ENCODE measurements at places on chromosomes 4 and X. TPM values are rescaled to one million over a fixed set of nuclear protein-coding genes. Genes with fewer than 3 reads are reported as not detected.

- DNase-seq = no peak
Observed at GRCh38 chr4:39319676-39320075, 46.5 kb downstream of the RFC1 start.

DNA sequence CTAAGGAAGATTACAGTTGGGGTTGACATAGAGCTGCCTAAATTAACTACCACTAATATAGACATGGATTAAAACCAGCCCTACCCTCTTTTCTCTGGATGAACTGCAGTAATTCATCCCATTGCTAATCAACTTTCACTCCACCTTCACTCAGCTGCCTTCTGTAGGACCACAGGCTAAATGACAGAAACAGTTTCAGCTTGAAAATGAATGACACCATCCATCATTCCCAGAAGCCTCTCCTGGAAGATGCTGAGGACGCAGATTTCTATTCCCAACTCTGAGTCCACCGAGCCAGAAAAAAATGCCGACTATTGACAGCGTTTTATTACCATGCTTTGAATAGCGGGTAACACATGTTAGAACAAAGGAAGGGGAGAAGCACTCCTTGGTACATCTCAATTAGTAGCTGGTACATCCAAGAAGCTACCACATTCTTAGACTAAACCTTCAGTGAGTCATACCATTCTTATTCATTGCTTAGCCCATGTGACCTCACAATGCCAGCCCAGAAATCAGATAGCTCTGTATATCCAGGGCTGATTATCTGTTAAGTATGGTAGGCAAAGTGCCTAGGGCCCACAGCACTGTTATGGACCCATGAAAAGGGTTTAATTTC, 25.3 kb downstream of the DCX start:
- no peak for DNase-seq

The GBA3 gene
- not detected for total RNA-seq

GRCh38 chr4:74884266-74884665, 48.6 kb upstream of the PARM1 start:
- DNase-seq = no peak

DNA sequence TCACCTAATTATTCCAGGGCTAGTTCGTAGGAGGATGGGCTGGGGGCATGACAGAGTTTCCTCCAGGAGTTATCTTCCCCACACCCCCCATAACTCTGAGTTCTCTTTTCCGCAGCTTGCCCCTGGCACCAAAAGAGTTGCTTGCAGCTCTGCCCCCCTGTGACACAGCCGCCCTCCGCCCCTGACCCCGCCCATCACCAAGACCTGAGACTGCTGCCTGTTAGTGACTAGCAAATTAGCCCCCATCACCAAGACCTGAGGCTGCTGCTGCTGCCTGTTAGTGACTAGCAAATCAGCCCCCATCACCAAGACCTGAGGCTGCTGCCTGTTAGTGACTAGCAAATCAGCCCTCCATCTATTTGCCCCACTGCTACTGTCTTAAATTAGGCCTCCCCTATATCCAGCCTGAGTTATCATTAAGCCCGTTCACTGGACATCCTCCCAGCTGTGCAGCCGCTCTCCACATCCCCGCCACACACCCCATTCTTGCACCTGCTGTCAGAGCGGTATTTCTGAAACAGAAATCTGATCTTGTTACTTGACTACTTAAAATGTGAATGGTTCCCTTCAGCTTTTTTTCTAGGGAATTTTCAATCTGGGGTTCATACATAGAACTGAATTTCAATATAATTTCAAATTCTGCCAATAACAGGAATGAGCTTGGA, 1.5 kb upstream of the PAPSS1 start:
- DNase-seq = peak; percentile 63

- no peak for DNase-seq
Observed at GRCh38 chrX:110006821-110007375, 4.0 kb downstream of the TMEM164 start.

- DNase-seq = no peak
Observed at GRCh38 chr4:185885604-185886003, 73.6 kb upstream of the SORBS2 start.

GRCh38 chrX:97876697-97877407, 993.1 kb downstream of the RPA4 start:
- DNase-seq = no peak

The TMEM184C gene
- 37.7 TPM for total RNA-seq

The HEPH gene
- 19.0 TPM for total RNA-seq

- no peak for DNase-seq
Observed at GRCh38 chr4:7701866-7702649, 237.6 kb downstream of the AFAP1 start.

The TEX11 gene
- total RNA-seq = not detected

GRCh38 chr4:7771056-7771455, 168.6 kb downstream of the AFAP1 start:
- no peak for DNase-seq

DNA sequence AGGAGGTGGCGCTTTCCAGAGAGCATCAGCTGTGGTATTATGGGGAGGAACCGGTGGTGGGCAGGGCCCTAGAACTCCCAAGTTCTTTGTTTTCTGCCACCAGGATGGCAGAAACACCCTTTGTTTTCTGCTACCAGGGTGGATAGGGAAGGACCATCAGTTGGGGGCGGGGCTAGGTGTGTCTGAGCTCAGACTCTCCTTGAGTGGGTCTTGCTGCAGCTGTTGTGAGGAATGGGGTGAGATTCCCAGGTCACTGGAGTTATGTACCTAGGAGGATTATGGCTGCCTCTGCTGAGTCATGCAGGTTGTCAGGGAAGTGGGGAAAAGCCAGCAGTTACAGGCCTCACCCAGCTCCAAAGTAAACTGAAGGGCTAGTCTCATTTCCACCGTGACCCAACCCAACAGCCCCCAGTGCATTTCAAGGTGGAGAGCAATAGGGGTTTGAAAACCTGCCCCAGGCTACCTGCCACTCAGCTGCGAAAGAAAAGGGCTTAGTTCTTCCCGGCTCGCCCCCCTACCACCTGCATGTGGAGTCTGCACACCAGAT, 167.8 kb upstream of the FAM241A start:
- no peak for DNase-seq

GRCh38 chr4:154277172-154277571, 214.4 kb downstream of the DCHS2 start:
- DNase-seq = no peak

GRCh38 chr4:137644201-137644600, 111.9 kb upstream of the PCDH18 start:
- no peak for DNase-seq

DNA sequence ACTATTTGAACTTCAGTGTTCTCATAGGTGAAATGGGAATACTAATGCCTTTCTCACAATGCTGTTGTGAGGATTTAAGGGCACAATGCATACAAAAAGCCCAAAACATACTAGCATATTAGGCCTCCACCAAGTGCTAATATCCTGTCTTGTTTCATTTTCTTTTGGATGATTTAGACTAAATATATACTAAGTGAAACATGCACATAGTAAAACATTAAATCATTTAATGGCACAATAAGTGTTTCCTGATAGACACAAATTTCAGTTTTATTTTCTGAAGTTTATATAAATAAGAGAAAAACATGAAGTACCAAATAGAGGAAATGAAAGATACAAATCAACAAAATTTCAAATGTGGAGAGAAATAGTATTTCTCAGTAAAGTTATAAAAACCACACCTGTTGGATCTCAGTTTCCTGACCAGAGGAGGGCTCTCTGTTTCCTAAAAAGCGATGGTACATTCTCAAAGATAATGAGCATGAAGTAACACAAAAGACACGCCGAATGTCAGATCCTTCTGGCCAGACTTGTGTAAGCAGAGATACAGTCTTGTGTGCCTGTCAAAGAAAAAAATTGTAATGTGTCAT, 25.1 kb downstream of the DDX60 start:
- DNase-seq = no peak

The FAM53A gene
- 1.7 TPM for total RNA-seq

GRCh38 chr4:26861434-26862186, 969 bp downstream of the STIM2 start:
- peak; percentile 87 for DNase-seq

The CXorf51A gene
- not detected for total RNA-seq

GRCh38 chr4:156945532-156945931, 26.1 kb downstream of the PDGFC start:
- no peak for DNase-seq

- no peak for DNase-seq
Observed at GRCh38 chrX:48530736-48531135, 8.8 kb upstream of the TBC1D25 start.

GRCh38 chrX:63747331-63747730, 37.7 kb downstream of the ARHGEF9 start:
- no peak for DNase-seq

DNA sequence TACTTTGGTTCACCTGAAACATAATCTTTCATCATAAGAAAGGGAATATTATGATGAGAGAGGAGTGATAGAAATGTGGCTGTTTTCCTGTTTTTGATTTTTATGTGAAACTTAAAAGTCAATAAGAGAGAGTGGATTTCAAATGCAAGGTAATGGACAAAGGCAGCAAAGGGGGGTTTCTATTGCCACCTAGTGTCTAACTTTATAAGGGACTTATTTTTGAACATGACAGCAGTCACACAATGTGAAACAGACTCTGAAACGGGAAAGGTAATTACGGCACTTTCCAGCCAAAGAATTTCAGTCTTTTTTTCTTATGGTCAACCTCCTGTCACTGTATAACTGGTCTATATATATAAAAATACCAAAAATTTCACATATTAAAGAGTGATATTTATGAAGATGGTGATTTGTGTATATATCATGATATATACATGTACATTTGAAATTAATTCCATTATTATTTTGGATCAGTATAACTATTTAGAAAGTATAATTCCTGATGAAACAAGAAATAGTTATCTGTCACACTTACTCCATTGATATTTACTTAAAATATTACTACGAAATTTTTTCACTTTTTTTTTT, 127.1 kb downstream of the FBXO8 start:
- DNase-seq = peak; percentile 73

The ZNF182 gene
- 7.3 TPM for total RNA-seq

GRCh38 chr4:186739802-186740434, 16.3 kb upstream of the FAT1 start:
- DNase-seq = peak; percentile 61

- no peak for DNase-seq
Observed at GRCh38 chr4:155653052-155653451, 13.6 kb upstream of the GUCY1A1 start.

DNA sequence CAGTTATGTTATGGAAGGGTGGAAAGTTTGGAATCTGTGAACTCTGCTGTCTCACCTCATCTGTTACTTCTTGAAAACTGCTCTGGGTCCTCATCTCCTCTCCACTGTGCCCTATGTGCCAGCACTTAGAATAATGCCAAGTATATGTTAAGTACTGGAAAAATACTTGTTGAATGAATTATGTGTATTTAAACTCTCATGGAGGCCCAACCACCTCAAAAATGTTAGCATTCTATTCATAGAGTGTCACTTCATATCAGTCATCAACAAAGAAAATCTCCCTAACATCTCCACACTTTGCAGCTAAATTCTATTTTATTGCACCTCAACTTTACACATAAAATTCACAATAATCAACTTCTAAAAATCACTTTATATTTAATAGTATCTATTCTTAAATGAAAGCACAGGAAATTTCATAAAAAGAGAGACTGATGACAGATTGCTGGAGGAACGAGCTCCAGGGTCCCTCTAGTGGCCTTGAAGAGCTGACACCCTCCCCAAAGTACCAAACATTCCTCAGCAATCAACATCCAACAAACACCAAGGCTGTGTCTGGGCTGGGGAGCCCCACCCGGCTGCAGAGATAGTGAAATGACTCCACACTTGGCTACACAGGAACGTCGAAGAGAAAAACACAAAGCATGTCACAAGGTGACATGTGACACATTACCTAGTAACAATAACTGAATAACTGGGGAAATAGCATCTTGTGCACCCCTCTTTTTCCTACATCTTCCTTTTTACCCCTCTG, 45.8 kb downstream of the SLC39A8 start:
- DNase-seq = peak; percentile 52

GRCh38 chrX:30309139-30309571, at the start of gene NR0B1:
TSS of gene NR0B1 (minus strand) at chrX:30309390. CDS start at chrX:30309363, 27 bp downstream.
- DNase-seq = no peak

DNA sequence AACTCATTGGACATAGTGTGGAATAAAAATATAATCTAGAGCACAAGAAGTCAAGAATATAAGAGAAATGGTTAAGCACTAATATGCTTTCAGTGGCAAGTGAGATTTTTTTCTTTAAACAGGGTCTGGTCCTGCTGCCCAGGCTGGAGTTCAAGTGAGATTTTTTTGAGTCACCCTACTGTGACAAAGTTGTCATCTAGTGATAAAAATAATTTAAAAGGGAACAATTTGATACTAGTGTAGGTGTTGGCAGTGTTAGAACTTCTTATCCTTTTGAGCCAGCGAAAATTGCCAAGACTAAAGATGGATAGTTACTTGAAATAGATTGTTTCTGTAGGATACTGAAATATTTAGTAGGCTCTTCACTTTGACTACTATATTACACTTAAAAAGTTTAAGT, 67.9 kb upstream of the TECRL start:
- no peak for DNase-seq

- DNase-seq = no peak
Observed at GRCh38 chrX:123424546-123424945, 240.5 kb downstream of the GRIA3 start.

DNA sequence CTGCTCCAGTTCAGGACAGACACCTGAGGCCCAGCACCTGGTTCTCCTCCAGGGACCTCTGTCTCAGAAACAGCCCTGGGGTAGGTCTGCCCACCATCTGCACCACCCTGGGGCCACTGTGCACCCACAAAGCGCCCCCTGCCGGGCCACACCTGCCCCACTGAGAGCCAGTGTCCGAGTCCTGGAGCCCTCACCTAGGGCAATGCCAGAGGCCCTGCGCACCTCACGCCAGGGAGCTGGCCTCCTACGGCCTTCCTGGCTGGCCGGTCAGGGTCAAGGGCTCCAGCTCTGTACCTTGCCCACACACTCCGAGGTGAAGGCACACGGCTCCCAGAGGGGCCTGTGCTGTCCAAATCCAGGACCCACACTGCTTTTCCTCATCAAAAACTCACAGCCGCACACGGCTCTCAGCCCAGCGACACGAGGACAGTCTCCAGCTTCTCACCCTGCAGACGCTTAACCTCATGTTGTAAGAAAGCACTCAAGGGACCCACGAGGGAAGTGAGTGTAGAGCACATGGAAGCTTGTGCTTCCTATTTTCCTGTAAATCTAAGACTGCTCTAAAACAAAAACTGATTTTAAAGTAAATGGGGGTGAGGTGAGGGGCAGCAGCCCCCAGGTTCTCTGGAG, 5.4 kb downstream of the CTBP1 start:
- no peak for DNase-seq

GRCh38 chr4:186621959-186622553, 66.7 kb upstream of the MTNR1A start:
- no peak for DNase-seq

DNA sequence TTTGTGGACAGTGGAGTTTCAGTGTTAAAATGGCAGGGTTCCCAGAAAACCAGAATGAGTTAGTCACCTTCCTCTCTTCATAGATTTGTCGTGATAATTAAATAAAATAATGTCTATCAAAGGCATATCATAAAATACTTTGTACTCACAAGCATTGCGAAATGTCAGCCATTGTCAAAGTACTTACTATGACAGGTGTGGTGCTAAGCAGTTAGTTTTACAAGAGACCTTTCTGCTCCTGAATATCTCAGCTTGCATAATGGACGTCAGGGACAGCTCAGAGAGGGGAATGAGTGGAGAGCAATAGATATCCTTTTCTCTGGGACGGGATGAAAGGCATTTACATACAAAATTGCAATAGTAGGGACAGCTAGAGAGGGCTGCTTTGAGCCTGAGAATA, 560.9 kb downstream of the KCNIP4 start:
- no peak for DNase-seq
